Activated naive CD4-positive, alpha-beta T cell (primary cell): ENCODE measurements at places on chromosomes 13 and 19.

- no peak for DNase-seq
Measured at GRCh38 chr13:32007494-32007893, 24.1 kb upstream of the FRY start.

DNA sequence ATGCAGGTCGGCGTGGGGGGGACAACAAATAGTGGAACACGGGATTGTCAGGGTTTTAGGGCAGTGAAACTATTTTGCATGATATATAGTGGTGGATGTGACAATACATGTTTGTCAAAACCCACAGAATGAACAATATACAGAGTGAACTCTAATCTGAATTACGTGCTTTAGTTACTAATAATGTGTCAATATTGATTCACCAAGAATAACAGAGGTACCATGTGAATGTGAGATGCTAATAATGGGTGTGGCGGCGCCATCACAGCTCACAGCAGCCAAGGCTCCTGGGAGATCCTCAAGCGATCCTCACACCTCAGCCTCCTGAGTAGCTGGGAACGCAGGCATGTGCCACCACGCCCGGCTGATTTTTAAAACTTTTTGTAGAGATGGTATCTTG is 12.9 kb downstream of the ELAVL1 start:
- no peak for DNase-seq

DNA sequence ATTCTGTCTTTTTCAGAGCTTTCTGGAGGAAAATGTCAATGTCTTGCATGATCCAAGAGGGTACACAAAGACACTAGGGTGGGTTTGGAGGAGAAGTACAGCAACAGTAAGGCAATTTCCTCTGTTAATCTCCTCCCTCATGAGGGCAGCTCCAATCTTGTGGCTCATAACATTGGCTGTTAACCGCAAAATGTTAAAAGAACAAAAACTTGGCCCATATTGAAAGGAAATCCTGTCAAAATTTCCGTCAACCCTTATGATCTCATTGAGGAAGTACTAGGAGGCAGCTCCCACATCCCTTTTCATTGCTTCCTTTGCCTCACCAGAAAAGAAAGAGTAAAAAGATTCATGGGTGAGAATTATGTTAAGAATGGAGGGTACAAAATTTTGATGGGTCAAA is 11.6 kb downstream of the OXGR1 start:
- DNase-seq = no peak

GRCh38 chr13:40130871-40131636 is 475.6 kb downstream of the COG6 start:
- DNase-seq = no peak

DNA sequence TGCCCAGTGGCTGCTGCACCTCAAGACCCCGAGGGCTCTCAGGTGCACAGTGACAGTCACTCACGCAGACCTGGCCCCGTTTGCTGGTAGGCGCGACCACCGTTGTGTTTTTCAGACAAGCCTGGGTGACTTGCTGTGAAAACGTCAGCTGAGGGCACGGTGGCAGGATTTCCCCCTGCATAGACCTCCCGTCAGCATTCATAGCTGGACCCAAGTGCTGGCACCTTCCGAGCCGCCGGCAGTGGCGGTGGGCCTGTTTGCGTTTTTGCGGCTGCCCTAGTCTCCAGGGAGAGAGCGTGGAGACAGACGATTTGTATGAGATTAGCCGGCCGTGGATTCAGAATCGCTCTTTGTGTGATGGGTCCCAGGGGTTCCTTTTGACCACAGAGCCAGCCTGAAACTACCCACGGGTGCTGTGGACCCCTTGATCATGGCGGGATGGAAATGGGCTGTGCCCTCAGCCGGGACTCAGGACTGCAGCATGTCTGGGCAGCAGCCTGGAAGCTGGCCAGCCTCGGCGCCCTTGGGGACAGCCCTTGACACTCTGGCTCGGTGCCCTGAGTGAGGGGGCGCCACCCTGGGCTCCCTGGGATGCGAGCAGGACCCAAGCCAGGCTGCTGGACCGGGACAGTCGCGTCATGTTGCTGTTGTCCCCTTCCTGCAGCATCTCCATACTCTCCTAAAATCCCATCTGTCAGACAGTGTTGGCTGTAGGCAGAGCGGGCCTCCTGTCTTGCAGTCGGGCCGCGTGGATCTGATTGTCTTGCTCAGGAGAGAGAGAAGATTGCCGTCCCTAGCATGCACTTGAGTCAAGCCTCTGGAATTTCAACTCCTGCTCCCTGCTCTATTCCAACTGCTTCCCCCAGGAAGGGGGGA is 8.6 kb downstream of the KDM4B start:
- DNase-seq = no peak

DNA sequence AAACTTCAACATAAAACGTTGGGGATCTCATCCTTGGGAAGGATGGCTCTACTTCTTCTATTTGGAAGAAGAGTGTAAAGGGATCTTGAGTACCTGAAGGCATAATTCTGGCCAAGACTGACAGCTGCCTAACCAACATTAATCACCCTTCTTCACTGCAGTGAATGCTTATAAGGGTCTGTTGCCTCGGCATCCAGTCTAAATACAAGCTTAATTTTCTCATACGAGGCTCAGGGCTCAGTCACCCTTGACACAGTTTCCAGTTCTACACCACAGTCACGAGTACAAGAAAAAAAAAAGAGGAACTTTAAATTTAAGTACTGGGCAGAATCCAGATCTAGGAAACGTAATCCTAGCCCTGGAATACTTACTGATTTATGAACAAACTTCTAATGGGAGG is 9.0 kb downstream of the FPR3 start:
- DNase-seq = no peak

GRCh38 chr19:2385053-2385721 is 25.1 kb downstream of the TMPRSS9 start:
- DNase-seq = no peak

- DNase-seq = no peak
Measured at GRCh38 chr19:39195755-39196154, 1.0 kb upstream of the NCCRP1 start.

DNA sequence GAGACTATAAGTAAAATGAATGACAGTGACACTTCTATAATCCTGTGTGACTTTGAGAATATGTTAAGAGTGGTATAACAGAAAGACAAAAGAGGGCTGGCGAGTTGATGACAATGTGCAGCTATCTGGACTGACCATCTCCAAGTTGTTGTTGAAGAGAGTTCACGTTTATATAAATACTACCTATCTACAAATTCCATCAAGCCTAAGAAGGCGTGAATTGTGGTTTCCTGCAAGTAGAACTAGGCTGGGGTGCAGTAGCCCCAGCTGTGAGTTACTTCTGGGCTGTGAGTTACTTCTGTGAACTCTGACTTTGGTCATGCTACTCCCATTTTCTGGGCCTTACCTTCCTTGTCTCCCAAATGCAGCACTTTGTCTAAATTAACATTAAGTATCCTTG is 561.0 kb downstream of the TBC1D4 start:
- no peak for DNase-seq

GRCh38 chr13:36862002-36862685 is 43.1 kb downstream of the RFXAP start:
- no peak for DNase-seq

DNA sequence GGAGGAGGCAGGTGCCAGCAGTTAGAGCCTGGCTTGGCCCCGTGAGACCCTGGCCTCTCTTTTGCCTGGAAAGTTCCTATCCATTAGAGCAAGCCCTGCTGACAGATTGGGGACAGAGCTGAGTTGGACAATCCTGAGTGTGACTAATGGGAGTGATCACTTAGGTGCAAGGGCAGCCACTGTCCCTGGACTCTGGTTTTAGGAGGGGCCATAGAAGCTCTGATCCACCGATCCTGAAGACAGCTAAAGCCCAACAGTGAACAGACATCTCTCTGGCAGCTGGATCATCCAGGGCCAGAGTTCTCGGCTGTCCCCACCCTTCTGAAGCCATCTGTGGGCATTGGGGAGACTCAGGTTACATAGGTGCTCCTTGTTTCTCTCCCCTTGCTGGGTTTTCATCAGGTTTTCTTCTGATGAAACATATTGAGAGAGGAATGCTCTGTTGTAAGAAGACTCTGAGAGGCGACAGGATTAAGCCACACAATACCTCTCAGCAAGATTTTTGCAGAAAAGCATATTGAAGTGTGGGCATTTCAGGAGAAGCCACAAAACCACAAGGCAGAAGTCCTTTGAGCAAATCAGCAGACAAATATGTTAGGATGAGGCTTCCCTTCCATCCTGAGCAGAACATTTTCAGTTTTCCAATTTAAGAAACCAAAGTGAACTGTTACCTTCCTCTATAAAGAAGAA is 288.0 kb upstream of the MAB21L1 start:
- no peak for DNase-seq

DNA sequence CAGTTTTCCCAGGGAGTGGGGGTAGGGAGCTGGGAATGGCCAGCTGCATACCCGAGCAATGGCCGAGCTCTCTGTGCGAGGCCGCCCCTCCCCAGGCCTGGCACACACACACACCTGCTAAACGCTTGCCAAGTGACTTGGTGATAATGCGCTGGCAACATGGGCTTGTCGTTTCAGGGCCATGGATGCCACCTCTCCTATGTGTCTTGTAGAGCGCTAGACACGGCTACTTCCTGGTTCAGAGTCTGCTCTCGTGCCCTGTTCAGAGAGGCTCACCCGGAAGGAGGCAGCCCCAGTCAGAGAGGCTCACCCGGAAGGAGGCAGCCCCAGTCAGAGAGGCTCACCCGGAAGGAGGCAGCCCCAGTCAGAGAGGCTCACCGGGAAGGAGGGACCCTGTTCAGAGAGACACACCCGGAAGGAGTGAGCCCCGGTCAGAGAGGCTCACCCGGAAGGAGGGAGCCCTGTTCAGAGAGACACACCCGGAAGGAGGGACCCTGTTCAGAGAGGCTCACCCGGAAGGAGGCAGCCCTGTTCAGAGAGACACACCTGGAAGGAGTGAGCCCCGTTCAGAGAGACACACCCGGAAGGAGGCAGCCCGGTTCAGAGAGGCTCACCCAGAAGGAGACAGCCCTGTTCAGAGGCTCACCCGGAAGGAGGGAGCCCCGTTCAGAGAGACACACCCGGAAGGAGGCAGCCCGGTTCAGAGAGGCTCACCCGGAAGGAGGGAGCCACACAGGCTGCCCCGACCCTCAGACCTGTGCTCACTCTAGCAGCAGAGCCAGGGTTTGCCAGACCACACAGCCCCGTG is 4.2 kb downstream of the ADPRHL1 start:
- DNase-seq = peak; percentile 29

- DNase-seq = no peak
Measured at GRCh38 chr19:51365211-51365964, 800 bp downstream of the ETFB start.

GRCh38 chr13:75469047-75469446 is 12.9 kb downstream of the TBC1D4 start:
- no peak for DNase-seq

DNA sequence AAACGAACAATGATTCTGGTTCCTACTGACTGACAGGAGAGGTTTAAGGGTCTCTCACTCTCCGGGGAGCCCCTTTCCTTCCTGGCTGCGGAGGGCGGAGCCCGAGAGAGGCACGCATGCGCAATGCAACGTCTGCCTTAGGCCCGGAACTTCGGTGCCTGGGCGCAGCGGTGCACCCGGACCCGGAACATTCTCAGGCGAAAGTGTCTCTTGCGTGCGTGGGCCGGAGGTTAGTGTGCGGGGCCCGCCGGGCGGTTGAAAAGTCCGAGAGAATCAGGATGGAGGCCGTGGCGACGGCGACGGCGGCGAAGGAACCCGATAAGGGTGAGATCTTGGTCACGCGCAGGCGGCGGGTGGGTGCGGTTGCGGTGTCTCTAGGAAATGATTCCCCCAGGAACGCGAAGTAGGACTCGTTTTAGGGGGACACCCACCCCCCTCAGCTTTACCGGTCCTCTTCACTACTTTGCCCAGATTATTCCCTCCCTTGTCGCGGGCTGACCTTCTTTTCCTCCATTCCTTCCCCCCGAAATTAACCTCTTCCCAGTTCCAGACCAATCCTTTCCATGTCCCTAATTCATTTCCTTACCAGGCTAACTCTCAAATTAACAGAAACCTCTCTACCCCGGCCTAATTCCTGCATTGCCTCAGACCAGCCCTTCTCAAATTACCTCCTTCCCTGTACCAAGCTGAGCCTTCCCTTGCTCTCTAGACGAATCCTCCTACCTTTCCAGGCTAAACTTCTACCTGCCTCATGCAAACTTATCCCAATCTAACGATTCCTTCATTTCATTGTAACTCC is at the start of gene CCDC97:
TSS of gene CCDC97 (plus strand) at position 140 of the 799 bp plus-strand sequence. CDS start at position 279, 139 bp downstream.
- peak; percentile 83 for DNase-seq

DNA sequence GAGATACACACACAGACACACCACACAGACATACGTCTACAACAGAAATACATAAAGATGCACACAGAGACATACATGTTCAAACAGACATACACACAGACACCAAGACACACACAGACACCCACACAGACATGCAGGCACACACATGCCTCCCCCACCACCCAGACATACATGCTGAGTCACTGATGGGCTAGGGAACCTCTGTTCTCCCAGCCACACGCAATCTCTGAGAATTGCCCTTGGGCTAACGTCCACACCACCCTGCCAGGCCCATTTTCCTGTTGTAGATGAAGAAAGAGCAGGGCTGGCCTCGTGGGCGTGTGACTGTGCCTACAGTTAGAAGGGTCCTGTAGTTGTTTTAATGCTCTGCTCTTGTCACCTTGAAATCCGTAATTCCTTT is 261.9 kb downstream of the KCNRG start:
- DNase-seq = no peak

DNA sequence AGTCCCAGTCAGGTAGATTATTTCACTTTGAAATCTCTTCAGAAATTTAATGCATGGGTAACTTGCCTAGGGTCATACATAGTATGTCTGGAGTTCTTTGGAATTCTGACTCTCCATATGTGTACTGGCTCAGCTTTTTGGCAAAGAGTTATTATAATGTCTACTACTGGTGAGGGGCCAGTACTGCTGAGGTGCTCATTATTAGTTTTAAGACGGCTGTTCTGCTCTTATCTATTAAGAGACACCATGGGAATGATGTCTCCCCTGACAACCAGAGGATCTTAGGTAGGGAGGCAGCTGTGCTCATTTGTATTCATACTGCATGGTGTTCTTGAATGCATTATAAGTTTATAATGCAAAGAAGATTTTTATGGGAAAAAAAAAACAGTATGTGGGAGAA is 184.1 kb downstream of the RGCC start:
- DNase-seq = no peak
